Right lobe of liver (tissue), 6 donors: ENCODE measurements at places on chromosomes 13 and 19. TPM values are rescaled to one million over a fixed set of nuclear protein-coding genes. Genes with fewer than 3 reads are reported as not detected.

DNA sequence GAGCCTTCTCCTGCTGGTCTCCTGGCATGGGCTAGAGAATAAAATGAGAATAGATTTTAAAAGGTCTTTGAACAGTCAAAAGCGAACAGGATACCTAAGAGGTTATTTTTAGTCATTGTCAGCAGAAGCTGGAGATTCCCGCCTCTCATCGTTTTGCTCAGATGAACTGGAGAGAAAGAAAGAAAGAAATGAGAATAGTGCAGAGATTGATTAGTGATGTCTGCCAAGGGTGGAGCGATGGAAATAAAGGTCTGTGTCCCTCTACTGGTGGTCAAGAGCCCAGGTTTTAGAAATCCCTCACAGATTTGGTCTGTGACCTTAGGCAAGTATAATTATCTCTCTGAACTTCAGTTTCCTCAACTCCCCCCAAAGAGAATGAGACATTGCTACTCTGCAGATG is 5.3 kb downstream of the NCAN start:
- H3K27ac ChIP-seq, result no peak overlapping the region
- no peaks in the 10 kb centered on the region for H3K27me3 ChIP-seq
- H3K36me3 ChIP-seq, result no peaks in the 10 kb centered on the region
- H3K4me1 ChIP-seq, result no peaks in the 10 kb centered on the region
- no peak overlapping the region for H3K4me3 ChIP-seq
- DNase-seq, result no peak

DNA sequence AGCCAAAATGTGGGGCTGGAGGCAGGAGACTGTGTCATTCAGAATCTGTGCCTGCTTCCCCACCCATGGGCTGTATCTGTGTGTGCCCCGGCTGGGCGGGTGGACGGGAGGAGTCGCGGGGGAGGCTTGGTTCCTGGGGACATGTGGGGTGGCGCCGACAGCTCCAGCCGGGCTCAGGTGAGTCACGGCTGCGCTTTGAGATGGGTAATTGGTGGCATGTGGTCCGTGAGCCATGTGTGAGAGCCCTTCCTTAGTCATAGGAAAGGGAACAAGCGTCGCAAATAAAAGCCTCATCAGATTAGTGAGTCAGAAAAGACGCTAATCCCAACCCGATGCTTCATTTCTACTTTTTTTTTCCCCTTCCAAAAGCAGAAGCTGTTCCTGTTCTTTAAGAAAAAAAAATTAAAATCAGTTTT is 118.6 kb upstream of the ZNF536 start:
- no peaks in the 10 kb centered on the region for H3K27me3 ChIP-seq
- H3K4me1 ChIP-seq, result no peaks in the 10 kb centered on the region
- DNase-seq, result no peak
- H3K27ac ChIP-seq, result no peak overlapping the region
- H3K36me3 ChIP-seq, result no peaks in the 10 kb centered on the region
- H3K4me3 ChIP-seq, result no peak overlapping the region

- H3K4me3 ChIP-seq, result no peak overlapping the region
- peaks cover 4% of the 10 kb centered on the region for H3K36me3 ChIP-seq
- H3K27me3 ChIP-seq, result no peaks in the 10 kb centered on the region
- no peak overlapping the region for H3K27ac ChIP-seq
Measured at GRCh38 chr19:47143322-47144073, 12.9 kb downstream of the SAE1 start.

DNA sequence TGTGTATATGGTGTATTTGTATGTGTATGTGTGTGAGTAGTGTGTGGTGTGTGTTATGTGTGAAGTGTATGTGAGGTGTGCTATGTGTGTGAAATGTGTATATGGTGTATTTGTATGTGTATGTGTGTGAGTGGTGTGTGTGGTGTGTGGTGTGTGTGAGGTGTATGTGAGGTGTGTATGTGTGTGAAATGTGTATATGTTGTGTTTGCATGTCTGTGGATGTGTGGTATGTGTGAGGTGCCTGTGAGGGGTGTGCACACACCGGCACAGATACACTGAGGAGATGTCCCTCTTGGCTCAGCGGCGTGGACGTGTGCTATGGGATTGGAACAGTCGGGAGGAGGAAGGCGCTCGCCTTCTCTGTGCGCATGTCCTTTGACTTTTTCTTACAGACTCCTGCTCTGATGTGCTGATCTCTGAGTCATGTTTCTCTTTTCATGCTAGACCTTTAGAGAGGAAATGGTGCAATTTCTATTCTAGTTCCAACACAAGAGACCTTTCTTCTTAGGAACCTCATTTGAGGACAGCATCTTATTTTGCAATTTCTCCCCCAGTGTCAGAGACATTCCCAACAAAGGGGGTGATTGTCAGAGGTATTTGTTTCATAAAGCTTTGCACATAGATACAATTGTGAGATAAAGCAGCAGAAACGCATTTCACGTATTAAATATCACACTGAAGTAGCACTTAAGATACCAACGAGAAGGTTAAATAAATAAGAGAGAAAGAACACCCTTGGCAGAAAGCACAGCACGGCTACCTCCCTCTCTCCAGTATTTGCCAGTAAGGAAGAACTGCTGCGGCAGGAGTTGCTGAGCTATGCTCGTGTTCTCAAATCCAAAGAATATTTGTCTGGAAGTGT is 11.3 kb upstream of the TNFRSF19 start:
- no peak for DNase-seq
- H3K4me1 ChIP-seq, result no peaks in the 10 kb centered on the region
- no peaks in the 10 kb centered on the region for H3K27me3 ChIP-seq
- H3K4me3 ChIP-seq, result no peak overlapping the region

DNA sequence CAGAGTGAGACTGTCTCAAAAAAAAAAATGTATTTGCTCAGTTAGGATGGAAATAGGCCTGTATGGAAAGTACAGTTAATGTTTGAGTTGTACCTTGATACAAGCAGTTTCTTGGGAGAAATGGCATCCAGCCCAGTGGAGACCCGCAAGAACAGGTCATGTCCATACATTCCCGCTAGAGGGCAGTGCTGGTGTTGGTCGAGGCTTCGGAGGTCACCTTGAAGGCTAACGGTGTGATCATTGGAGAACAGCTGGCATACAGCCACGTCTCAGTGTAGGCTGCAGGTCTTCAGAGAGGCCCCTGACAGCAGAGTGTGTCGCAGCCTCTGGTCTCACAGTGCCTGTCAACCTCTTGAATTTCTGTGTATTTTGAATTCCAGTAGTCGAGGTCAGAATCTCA is 7.5 kb downstream of the ZNF610 start:
- no peak overlapping the region for H3K27ac ChIP-seq
- H3K4me3 ChIP-seq, result no peak overlapping the region
- H3K36me3 ChIP-seq, result no peaks in the 10 kb centered on the region
- H3K27me3 ChIP-seq, result no peaks in the 10 kb centered on the region
- DNase-seq, result no peak

DNA sequence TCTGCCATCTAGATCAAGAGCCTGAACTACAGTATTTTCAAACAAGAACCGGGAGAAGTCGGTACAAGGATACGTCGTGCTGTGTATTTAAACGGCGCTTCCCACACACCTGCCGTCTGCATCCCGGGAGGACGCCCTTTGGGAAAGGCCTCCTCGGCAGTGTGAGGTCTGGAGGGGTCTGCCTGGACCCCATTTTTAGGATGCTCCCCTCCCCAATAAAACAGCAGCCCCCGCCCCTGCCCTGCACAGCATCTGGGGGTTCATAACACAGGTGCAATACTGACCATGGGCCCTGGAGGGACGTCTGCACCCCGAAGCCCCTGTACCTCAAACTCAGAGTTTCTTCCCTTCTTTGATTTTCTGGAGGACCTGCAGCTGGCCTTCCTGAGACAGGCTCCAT is 4.1 kb upstream of the C13orf46 start:
- H3K27me3 ChIP-seq, result no peaks in the 10 kb centered on the region
- H3K27ac ChIP-seq, result no peak overlapping the region
- no peaks in the 10 kb centered on the region for H3K36me3 ChIP-seq
- H3K4me1 ChIP-seq, result no peaks in the 10 kb centered on the region

DNA sequence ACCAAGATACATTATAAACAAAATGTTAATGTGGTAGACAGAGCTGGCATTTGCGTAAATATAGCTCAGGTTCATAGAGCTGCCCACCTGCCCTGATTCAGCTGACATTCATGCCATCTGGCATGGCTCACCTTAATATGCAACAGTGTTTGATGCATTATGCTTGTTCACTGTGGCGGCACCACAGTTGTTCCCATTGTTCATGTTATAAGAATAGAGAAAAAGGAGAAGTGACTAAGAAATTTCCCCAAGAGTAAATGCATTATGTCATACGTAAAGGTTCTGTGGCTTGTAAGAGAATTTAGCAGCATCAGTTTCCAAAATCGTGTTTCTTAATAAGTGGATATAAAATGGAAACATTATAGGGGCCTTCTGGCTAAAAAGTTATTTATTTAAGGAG is 4.5 kb downstream of the CCNA1 start:
- H3K36me3 ChIP-seq, result no peaks in the 10 kb centered on the region
- no peak overlapping the region for H3K4me3 ChIP-seq
- no peaks in the 10 kb centered on the region for H3K4me1 ChIP-seq
- peaks cover 3% of the 10 kb centered on the region for H3K27me3 ChIP-seq

RFPL4AL1 gene
- total RNA-seq, result not detected

DNA sequence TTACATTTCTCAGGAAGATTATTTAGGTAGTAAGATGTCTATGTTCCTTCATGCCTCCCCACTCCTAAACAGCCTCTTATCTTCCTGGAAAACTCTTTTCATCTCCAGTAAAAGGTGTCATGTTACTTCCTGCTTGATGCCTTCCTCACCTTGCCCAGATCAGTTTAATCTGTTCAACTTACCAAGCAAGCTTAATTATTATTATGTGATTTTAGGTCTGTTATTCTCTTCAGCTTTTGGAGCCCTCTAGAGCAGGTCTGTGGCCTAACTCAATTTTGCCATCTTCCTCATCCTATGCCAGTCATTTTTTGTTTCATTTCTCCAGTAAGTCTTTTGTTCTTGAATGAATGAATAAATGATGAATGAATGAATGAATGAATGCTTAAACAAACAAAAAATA is 528.4 kb downstream of the DCT start:
- H3K27me3 ChIP-seq, result no peaks in the 10 kb centered on the region
- H3K27ac ChIP-seq, result no peak overlapping the region
- no peak for DNase-seq
- H3K36me3 ChIP-seq, result no peaks in the 10 kb centered on the region

DNA sequence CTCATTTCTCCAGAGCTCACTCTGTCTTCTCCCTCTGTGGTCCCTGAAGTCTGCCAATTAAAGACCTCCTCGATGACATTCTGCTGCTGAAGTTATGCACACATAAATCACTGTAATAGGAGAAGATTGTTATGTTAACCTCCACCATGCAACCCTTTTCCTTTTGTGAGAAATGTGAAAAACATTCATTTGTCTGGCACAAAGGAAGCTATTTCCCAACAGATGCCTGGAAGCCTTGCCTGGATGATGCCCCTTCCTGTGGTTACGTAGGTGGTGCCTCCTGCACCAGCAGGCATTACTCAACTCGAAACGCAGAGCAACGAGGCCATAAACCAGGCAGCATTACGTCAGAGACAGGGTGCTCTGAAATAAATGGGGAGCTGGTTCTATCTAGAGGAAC is 327.4 kb upstream of the ZNF507 start:
- no peaks in the 10 kb centered on the region for H3K4me1 ChIP-seq
- no peak overlapping the region for H3K4me3 ChIP-seq
- H3K27me3 ChIP-seq, result no peaks in the 10 kb centered on the region
- H3K36me3 ChIP-seq, result no peaks in the 10 kb centered on the region
- DNase-seq, result no peak
- no peak overlapping the region for H3K27ac ChIP-seq

DNA sequence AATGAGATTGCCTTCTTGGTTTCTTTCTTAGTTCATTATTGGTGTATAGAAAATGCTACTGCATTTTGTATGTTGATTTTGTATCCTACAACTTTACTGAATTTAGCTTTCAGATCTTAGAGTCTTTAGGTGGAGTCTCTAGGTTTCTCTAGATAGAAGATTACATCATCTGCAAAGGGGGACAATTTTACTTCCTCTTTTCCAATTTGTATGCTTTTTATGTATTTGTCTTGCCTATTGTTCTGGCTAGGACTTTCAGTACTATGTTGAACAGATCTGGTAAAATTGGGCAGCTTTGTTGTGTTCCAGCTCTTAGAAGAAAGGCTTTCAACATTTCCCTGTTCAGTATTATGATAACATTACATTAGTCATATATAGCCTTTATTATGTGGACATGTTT is 101.0 kb upstream of the SPRY2 start:
- H3K27ac ChIP-seq, result no peak overlapping the region
- no peaks in the 10 kb centered on the region for H3K36me3 ChIP-seq
- no peaks in the 10 kb centered on the region for H3K27me3 ChIP-seq
